ENCODE measurements at places on chromosomes 5 and 9.

DNA sequence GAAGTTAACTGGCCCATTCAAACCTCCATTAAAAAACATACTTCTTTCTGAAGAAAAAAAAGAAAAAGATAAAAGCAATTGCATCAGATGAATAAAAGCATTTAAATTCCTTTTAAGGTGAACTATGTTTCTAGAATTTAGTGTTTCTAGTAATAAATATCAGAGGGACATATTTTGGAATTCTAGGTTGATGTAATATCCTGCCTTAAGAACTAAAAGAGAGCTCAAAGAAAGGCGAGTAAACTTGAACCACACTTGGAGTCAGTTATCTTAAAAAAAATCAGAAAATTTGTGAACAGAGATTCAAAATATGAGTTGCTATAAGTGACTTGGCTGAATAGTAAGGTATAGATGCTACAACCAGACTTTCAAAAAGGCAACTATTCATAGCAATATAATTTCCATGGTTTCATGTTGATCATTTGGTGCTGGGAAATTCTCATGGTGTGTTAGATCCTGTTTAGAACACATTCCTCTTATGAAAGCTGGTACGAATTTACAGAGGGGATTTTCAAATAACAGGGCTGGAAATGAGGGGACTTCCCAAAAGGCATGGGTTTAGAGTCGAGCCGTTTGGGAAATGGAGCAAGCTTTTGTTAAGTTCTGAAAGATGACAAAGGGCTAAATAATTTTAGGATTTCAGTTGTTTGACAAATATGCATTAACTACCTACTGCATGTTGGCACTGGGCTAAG lies 37.6 kb upstream of the RAI14 start:
- DNase-seq = no peak

DNA sequence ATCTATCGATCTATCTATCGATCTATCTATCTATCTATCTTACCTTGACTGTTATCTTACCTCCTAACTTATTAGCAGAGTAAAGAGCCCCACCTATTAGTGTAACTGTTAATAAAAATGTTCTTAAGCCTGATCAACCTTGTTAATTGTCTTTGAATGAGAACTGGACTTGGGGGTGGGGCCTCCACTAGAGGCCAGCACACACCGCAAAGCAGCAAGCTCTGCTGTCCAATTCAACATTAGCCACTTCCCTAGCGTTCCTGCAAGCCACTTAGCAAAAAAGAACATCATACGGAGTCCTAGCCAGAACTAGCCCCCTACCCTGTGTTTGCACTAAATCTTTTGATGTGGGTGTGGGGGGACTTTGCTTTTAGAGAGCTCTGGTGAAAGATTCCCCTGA lies 515.8 kb downstream of the KDM4C start:
- DNase-seq = peak; percentile 3

DNA sequence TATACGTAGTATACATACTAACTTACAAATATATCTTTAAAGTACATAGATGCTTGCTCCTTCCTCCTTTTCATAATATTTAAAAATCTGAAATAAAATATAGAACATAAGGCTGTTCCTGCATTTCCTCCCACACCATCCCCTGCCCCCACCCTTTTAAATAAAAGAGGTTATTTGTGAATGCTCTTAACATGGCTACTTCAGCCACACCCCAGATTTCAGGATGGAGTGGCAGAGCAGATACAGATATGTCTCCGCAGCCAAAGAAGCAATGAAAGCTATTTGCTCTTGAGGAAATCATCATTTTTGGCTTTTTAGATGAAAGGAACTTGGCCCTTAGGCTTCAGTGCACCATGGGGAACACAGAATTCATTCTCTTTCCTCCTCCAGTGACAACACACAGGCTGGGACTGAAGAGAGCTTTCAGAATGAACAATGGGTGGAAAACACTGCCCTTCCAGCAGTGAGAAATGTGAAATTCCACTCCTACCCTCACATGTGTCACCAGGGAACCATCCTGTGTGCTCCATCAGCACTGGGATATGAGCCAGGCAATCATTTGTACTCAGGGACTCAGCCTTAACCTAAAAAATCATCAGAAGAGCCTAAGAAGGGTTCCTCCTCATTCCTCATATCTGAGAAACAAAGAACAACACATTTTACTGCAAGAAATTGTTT lies 134.3 kb downstream of the PPP2R2B start:
- no peak for DNase-seq

GRCh38 chr5:26419987-26420386 lies 618.4 kb downstream of the CDH9 start:
- no peak for DNase-seq

GRCh38 chr5:123718238-123718637 lies 206.3 kb downstream of the CSNK1G3 start:
- no peak for DNase-seq

DNA sequence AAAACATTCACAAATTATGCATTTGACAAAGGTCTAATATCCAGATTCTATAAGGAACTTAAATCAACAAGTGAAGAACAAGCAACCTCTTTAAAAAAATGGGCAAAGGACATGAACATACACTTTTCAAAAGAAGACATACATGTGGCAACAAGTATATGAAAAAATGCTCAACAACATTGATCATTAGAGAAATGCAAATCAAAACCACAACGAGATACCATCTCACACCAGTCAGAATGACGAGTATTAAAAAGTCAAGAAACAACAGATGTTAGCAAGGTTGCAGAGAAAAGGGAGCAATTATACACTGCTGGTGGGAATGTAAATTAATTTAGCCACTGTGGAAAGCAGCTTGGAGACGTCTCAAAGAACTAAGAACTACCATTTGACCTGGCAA lies 38.9 kb upstream of the TNFSF15 start:
- DNase-seq = no peak

DNA sequence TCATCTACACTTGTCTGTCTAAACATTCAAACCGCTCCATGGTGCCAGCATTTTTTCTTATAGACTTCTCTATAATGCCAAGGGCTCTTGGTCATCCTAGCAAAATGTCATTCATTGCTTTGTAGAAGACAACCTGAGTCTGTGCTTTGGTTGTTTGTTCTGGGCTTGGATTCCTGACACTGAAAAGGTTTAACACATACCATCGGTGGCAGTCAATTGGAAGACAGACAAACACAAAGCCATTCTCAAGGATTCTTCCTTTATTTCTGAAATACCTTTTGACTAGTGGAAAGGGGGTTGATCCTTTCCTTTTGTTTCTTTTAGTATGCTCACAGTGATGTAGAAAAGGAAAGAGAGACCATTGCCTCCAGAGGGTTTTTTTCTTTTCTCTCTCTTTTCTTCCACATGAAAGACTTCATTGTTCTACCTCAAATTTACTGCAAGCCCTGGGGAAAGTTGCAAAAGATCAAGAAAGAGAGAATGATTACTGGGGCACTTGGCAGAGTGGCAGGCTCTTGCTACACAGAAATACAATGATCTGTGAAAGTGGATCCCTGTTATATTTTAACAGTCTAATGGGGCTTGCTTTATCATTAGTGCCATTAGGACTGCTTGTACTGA lies 66.4 kb upstream of the TMC1 start:
- DNase-seq = no peak

DNA sequence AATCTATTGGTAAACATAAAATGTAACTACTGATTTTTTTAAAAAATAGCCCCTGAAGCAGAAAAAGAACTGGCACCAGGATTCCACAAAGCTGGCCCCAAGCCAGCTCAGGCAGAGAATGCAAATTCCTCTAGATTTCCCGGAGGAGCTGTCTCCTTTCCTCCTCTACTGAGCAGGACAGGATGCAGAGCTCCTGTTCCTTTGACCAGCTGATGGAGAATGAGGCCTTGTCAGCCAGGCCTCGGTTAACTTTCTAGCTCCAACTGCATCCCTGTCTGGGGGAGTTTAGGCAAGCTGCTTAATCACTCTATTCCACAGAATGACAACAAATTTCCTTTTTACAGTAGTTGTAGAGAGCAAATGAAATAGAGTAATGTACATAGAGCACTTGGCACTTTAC lies 155.5 kb downstream of the GNAQ start:
- no peak for DNase-seq

- DNase-seq = peak; percentile 64
These were observed 186.0 kb upstream of the KLF9 start for GRCh38 chr9:70600506-70600905.

GRCh38 chr9:86668488-86668887 lies 278.8 kb downstream of the GAS1 start:
- no peak for DNase-seq

DNA sequence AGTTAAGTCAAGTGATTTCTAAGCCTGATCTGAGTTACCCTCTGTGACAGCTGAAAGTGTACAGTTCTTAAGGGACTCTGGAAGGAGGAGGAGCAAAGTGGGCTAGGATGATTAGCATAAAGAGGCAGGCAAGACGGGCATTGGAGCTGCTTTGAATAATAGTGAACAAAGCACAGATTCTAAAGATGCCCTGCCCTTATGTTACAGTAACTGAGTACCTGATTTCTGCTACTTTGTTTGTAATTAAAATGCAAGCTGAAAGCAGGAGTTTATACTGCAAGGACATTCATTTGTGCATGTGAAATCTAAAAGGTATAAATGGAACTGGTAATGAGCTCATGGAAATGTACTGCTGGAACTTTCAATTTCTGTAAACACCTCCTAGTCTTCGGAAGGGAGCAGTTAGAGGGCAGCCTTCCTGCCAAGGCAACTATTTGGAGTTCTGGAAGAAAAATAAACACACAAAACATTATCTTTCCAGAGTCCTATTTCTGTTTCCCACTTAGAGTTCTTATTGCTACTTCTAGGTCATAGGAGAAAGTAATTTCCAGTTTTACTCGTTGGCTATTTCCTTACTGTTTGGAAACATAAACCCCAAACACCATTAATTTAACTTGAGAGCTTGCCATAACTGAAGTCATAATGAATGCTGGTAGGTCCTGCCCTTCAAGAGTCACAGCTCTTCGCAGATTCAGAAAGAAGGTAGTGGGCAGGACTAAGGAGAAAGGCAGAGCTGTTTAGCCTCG lies at the start of gene RANBP3L:
RANBP3L (minus strand) TSS at position 45 of the 746 bp plus-strand sequence. CDS start 486 bp downstream, outside the sequence.
- DNase-seq = no peak

GRCh38 chr5:100667161-100667630 lies 132.0 kb downstream of the FAM174A start:
- DNase-seq = no peak

DNA sequence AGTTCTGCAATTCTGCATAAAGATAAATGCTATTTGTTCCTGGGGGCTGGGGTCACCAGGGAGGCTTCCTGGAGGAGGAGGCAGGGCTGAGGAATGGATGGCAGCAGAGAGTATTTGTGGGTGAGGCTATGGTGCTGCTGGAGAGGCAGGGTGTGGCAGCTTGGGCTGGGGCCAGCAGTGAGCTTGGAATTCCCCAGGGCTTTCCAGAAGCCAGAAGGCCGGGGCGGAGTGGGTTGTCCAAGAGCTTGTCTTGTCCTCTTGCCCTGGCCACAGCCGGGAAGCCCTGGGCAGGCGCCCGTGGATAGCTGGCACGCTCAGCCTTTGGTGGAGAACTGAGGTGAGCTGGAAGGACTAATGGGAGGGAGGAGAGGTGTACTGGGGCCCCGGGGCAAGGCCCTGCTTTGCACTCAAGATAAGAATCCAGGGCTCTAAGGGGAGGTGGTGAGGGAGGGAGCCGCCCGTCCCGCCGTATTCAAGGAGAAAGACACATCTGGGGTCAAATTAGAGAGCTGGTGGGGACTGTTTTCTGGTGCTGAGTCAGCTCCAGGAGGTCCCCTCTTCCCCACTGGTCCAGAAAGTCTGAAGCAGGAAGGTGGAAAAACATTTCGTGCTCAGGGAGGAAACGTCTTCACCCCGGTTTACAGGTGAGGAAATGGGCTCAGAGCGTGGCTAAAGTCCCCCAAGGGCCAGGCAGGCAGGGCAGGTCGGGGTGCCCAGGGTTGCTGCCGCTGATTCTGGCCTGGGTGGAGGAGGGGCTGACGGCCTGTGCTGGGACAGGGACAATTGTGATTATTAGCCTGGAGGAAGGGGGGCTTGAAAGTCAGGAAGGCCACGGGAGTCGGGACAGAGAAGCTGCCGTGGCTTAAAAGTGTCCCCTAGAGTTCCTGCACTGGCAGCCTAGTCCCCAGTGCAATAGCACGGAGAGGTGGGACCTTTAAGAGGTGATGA lies 26.9 kb upstream of the CNOT6 start:
- no peak for DNase-seq

DNA sequence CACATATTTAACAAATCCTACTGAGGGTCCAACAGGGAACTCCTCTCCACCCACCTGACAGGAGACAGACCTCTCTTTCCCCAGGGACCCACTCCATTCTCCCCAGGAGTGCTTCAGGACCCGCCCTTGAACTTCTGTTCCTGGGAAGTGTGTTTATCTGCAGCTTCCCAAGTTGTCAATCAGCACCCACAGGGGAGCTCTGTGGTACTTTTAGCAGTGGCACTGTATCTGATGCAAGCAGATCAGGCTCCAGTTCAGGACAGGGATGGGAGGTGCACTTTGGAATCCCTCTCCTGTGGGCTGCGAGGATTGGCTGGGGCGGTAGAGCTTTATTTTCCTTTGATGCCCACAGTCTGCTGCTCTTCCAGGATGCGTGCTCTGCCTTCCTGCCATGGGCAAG lies 8.7 kb downstream of the GALNT10 start:
- DNase-seq = no peak

DNA sequence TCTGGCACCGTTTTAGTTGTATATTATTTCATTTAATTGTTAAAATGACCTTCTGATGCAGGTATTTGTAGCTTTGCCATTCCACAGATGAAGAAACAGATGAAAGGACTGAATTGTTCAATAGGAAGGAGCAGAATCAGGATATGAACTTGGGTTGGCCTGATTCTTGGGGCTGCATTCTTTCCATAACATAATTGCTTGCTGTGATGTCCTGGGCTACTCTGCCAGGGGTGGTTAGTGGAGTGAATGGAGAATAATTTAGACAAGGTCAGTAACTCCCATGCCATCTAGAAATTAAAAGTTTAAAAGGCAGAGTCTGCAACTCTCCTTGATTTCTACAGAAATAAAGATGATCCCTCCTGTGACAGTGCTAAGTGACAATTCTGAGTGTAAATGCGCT lies 15.9 kb downstream of the TLR4 start:
- no peak for DNase-seq

- no peak for DNase-seq
These were observed 76.4 kb downstream of the SNX24 start for GRCh38 chr5:122921826-122922225.
